Cardiac muscle cell (in vitro differentiated cells and primary cell): ENCODE measurements at places on chromosomes 3 and 15.

- no peaks in the 10 kb centered on the region for H3K27me3 ChIP-seq
- H3K36me3 ChIP-seq: no peaks in the 10 kb centered on the region
- no peak overlapping the region for H3K4me3 ChIP-seq
- DNase-seq: no peak
- H3K27ac ChIP-seq: no peak overlapping the region
These were observed 211.4 kb downstream of the TUSC7 start for GRCh38 chr3:116920826-116921610.

DNA sequence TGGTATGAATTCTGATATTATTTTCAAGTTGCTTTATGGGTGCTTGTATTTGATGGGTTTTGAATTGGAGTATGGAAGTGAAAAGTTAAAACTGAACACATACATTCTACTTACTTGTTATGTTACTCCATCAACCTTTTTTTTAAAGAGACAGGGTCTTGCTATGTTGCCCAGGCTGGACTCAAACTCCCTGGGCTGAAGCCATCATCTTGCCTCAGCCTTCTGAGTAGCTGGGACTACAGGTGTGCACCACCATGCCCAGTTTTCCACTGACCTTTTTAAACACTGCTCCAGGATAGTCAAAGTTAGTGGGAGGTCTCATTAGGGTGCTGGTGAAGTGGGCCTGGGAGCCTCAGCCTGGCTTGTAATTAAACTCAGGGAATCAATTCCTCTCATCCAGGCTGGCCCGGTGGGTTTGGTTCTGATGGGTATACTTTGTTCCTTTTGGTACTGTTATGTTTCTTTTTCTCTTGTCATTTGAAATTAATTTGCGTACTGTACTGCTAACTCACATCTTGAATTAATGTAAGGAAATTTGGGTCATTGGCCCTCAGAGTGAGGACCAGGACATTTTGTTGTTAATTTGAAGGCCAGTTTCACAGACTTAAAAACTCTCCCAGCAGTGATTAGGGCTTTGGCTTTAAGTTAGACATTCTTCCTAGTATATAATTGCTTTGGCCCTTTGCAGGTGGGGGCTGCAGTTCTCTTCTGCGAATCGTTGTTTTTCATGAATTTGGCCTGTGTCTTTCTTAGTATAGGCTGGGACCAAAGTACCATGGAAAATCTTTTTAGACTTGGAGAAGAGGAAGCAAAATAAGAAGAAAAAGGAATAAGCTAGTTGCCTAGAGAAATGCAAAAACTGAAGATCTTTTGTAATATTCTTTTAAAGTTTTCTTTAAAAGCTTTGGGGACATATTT is 66.9 kb downstream of the FNDC3B start:
- no peak overlapping the region for H3K4me3 ChIP-seq
- H3K27ac ChIP-seq: peak overlapping the region; percentile 60
- H3K4me1 ChIP-seq: peaks cover 59% of the 10 kb centered on the region
- no peak for DNase-seq

DNA sequence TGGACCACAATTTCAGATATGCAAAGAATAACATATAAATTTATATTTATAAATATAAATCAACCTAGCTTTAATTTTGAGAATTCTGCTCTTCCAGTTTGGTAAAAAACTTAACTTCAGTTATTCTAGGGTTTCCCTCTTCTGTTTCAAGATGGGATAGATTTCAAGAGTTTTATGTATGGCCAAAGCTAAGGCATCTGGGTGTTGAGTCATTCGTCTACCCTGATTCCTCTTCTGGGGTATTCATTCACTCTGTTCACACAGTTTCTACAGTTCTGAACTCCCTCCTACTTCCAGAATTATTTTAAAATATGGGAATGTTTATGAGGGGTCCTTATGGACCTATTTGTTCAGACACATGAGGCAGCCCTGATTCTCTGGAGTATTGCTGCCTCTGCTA is 4.2 kb upstream of the FGF7 start:
- no peak for DNase-seq
- peaks cover 12% of the 10 kb centered on the region for H3K4me1 ChIP-seq
- H3K4me3 ChIP-seq: no peak overlapping the region
- H3K27ac ChIP-seq: no peak overlapping the region
- H3K27me3 ChIP-seq: no peaks in the 10 kb centered on the region

DNA sequence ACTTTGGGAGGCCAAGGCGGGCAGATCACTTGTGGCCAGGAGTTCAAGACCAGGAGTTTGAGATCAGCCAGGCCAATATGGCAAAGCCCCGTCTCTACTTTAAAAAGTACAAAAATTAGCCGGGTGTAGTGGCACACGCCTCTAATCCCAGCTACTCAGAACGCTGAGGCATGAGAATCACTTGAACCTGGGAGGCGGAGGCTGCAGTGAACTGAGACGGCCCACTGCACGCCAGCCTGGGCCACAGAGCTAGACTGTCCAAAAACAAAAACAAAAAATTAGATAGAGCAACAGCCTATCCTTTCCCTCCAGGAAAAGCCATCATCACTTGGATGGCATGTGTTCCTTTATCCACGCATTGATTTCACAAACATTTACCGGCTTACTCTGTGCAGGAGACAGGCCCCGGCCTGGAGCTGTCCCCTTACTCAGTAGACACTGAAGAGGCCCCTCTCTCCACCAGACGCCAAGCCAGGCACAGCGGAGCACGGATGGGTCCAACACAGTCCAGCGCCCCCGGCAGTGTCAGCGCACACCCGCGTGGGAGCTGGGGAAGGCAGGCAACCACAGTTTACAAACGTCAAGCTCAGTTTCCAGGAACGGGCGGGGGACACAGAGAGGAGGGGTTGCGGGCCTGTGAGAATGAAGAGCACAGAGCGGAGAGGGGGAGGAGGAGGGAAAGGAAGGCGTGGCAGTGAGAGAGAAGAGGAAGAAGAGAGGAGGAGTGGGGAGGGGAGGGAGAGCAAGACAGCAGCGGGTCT is 3.1 kb downstream of the GP5 start:
- no peaks in the 10 kb centered on the region for H3K36me3 ChIP-seq
- no peak overlapping the region for H3K27ac ChIP-seq
- peak; percentile 41 for DNase-seq
- H3K27me3 ChIP-seq: peaks cover 33% of the 10 kb centered on the region
- H3K4me3 ChIP-seq: no peak overlapping the region

DNA sequence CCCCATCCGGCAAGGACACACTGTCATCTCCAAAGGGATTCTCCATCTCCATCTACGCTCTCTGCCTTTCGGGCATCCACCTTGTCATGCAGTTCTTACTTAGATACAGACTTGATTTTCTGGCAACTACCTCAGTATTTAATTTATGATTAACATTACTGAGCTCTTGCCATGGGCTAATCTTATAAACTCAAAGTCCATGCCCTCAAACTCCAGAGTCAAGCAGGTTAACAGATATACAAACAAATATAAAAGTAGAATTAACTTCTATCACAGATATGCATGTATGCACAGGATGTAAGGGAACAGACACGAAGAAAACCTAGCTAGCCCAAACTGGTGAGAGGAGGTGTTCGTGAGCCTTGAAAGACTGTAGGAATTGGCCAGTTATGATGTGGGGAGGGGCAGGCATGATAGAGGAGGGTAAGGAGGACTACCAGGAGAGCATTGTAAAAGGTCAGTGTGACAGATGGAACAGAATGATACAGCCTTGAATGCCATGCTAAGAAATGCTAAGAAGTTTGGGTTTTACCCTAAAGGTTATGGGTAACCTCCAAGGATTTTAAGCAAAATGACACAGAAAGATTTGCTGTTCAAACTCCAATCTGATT is 334.3 kb downstream of the ULK4 start:
- no peaks in the 10 kb centered on the region for H3K4me1 ChIP-seq
- no peak overlapping the region for H3K27ac ChIP-seq
- H3K4me3 ChIP-seq: no peak overlapping the region
- H3K27me3 ChIP-seq: no peaks in the 10 kb centered on the region

- H3K27ac ChIP-seq: no peak overlapping the region
- DNase-seq: peak; percentile 91
- H3K36me3 ChIP-seq: no peaks in the 10 kb centered on the region
- no peaks in the 10 kb centered on the region for H3K27me3 ChIP-seq
- no peak overlapping the region for H3K4me3 ChIP-seq
These were observed 99.0 kb upstream of the MEF2A start for GRCh38 chr15:99466701-99467337.
